ENCODE measurements at places on chromosomes 2 and 18.

DNA sequence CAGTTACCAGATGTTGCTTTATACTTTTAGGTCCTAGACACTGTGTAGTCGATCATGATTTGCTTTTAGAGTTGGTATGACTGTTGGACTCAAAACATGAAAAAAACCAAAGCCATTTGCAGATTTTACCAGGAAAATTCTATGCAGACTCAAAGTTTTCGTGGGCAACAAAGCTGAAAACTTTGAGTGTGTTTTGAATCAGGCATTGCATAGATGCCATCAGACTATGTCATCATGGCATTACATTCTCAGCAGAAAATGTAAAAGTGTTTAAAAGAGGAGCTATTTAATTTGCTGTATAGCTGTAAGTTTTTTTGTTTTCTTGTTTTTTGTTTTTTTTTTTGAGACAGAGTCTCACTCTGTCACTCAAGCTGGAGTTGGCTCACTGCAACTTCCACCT lies 43.5 kb upstream of the ELAC1 start:
- no peak for DNase-seq

- DNase-seq: no peak
Observed at GRCh38 chr2:217262911-217263310, 403.0 kb upstream of the TNP1 start.

- DNase-seq: peak; percentile 30
Observed at GRCh38 chr2:110858135-110858725, 125.9 kb downstream of the ACOXL start.

GRCh38 chr2:65436824-65437221 lies 4.4 kb upstream of the SPRED2 start:
- DNase-seq: peak; percentile 59
